ENCODE measurements at places on chromosomes 4 and X.

GRCh38 chr4:83259586-83259985 is 25.0 kb downstream of the COQ2 start:
- DNase-seq, result no peak

DNA sequence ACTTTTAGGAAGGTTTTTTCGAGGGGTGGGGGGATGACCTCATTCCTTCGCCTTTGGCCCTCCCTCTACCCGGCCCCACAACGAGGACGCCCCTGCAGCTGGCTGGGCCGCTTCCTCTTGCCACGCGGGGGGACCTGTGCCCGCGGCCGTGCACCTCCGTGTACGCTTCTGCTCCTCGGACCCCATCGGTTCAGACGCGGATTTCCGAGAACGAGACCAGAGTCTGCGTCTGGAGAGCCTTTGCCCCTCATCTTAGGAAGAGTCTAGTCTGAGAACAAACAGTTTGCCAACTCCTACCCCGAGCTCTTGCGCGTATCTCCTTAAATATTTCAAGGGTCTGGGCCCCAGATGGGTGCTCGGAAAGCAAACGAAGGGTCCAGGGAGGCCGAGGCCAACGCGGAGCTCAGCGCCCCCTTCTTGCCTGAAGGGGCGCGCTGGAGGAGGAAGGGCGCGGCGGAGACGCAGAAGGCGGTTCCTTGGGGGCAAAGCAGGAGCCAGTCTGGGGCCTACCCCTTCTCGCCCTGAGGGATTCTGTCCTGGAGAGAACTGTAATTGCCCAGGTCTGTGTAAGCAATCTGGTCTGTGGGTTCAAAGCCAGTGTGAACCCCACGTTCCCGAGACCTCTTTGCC is 3.9 kb upstream of the SFRP2 start:
- DNase-seq, result no peak

- DNase-seq, result no peak
Measured at GRCh38 chrX:151099001-151099400, 77.4 kb upstream of the GPR50 start.

GRCh38 chr4:151611960-151612359 is 148.8 kb downstream of the GATB start:
- DNase-seq, result no peak

- peak; percentile 41 for DNase-seq
Measured at GRCh38 chrX:70476934-70477733, 32.5 kb downstream of the DLG3 start.

- DNase-seq, result peak; percentile 87
Measured at GRCh38 chr4:23333946-23334878, 555.6 kb downstream of the PPARGC1A start.

DNA sequence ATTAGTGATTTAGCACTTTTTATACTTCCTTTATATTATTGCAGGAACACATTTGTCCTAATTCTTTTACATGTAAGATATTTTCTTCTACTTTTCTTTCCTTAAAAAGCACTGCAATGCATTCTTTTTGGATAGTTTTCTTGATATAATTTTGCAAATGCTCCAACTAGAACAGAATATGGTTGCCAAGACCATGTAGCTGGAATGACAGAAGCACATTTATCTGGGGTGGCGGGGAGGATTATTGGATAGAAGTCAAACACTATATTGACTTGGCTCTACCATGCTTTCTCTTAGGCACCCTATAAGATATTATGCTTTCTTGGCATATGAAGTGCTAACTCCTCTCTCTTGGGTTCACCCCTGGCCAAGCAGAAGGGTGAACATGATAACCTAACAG is 983.5 kb downstream of the FAT4 start:
- DNase-seq, result no peak

DNA sequence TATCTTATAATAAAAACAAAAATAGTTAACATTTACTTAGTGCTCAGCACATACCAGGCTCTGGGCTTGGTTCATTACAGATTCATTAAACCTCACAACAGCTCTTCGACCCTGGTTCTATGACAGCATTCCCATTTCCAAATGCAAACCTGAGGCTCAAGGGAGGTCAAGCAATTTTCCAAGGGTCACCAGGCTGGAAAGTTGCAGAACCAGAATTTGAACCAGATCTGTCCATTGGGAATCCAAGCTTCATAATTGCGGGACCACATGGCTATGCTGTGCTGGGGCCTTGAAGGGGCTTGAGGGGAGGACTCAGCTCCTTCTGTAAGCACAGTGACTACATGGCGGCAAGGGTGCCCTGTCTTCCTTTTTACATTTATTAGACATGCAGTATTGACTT is 197.3 kb upstream of the LNX1 start:
- DNase-seq, result no peak

DNA sequence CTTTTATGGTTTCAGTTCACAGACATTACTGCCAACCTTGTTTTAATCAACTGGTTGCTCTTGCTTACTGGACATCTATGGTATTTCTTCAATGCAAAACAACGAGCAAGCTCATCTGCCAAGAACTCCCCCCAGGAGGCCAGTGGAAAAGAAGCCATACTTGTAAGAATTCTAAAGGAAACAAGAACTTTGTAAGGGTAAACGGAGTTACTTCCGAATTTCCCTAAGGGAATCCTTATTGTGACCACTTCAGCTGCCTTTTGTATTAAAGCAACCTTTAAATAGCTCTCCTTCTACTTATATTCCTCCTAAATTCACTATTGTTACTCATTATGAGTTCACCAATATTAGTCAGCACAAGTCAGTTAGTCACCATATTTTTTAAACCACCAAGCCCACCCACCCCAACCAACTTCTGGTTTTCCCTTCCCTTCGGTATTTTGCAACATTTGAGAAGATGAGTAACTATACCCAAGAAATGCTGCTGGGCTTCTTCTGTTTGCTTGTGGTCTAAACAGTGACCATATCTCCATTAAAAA is 602.8 kb upstream of the DIPK2B start:
- DNase-seq, result peak; percentile 74

- DNase-seq, result no peak
Measured at GRCh38 chr4:32879913-32880312, 2159.7 kb downstream of the PCDH7 start.

GRCh38 chrX:33725535-33726210 is 406.4 kb downstream of the FAM47A start:
- peak; percentile 9 for DNase-seq

DNA sequence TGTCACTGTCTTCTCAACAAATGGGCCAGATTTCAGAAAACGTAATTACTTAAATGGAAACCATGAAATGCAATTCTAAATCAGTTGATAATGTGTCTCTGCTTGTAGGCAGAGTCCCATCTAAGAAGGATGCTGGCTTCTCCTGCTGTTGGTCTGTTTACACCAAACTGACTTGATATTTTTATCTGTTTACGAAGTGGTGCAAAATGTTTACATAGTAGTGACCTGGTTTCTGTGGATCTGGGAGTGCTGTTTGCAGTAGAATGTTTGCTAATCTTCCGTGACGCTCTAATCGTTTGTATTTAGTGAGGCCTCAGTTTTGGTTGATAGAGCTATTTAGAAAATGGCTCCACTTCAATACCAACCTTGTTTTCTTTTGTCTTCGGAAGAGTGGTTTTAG is 213.5 kb downstream of the VEGFC start:
- DNase-seq, result no peak

DNA sequence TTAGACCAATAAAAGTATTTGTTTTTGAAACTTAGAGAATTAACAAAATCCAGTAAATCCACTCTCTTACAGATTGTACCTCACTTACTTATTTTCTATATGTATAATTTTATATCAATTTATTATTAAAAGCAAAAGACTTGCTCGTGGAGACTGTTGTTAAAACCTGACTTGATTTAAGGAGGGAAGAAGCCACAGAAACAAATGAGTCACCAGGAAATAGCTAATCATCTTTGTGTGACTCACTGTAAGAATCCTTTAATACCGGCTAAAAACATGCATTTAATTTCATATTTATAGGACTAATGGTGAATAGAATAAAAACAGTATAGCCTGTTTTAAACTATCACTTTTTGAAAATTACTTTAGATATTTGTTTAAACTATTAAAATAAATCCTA is 29.9 kb upstream of the UBE2NL start:
- peak; percentile 45 for DNase-seq

DNA sequence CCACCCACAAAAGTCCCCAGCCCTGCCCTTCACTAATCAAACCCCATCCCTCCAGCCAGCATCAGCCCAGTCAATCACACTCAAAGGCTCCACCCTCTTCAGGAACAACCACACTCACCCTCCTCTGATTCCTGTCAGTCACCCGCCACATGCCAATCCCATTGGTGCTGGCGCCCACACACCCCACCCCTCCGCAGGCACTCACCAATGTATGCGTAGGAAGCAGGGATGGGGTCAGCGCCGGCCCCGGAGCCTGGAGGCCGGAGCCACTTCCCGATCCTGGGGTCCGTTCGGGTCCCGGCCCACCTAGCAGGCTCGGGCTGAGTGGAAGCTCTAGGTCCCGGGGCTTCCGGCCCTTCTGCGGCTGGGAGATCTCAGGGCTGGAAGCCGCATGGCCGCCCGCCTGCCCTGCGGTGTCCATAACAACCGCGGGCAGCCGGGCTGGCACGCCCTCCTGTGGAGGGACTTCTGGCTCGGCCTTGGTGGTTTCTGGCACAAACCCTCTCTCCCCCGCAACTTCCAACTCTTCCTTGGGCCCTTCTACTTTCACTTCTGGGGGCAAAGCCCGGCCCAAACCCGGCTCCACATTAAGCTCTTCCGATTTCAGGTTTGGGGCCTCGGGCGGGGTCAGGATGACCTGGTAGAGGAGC is 7.9 kb upstream of the CFP start:
- DNase-seq, result no peak

- no peak for DNase-seq
Measured at GRCh38 chrX:44143061-44143602, 169.9 kb upstream of the NDP start.

DNA sequence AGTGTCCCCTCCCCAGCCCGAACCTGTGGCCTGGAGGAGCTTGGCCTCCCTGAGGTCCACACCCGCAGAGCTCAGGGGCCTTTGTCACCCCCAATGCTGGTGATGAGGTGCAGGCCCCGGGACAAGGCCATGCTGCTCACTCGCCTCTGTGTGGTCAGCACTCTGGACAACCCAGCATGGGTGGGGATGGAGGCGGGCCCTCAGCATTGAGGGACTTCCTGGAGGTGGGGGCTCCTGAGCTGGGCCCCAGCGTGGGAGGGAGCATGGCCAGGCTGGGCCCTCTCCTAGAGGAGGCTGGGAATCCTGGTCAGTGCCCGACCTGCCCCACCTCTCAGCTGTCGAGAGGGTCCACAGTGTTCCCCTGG is 30.6 kb downstream of the TACC3 start:
- no peak for DNase-seq

- no peak for DNase-seq
Measured at GRCh38 chrX:140776320-140776719, 66.8 kb downstream of the LINC00632 start.

DNA sequence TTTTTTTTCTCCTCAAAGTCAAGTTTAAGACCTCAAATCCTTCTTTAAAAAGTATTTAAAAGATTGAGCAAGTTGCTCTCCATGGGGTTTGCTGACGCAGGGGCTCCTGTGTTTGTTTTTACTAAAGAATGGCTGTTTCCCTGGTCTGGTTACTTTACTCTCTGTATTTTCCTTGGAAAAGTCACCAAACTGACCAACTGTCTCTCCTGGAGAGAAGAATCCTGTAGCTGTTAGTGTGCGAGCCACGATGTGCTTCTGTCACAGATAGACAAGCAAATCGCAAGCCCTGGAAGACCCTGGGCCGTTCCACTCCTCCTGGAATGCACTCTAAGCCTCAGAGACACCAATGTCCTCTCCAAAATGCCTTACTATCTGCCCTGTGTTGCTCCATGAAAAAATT is 212.1 kb downstream of the CHIC2 start:
- DNase-seq, result no peak

DNA sequence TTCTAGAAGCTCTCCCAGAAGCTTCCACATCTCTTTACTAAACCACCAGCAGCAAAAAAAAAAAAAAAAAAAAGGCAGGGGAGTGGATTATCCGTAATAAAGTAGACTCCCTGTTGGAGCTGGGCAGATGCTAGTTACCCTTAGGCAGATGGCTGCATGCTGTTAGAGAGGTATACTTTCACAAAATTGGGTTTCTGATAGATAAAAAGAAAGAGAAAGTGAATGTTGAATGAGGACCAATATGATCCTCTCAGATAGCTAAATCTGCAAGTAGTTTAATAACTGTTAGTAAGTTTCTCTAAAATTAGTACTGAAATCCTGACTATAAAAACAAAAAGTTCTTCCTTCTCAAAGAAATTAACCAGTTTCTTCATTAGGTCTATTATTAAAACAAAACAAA is 195.4 kb downstream of the ANAPC10 start:
- no peak for DNase-seq

GRCh38 chr4:125369098-125369497 is 54.3 kb downstream of the FAT4 start:
- no peak for DNase-seq

- no peak for DNase-seq
Measured at GRCh38 chr4:53476232-53477037, 99.0 kb downstream of the FIP1L1 start.

DNA sequence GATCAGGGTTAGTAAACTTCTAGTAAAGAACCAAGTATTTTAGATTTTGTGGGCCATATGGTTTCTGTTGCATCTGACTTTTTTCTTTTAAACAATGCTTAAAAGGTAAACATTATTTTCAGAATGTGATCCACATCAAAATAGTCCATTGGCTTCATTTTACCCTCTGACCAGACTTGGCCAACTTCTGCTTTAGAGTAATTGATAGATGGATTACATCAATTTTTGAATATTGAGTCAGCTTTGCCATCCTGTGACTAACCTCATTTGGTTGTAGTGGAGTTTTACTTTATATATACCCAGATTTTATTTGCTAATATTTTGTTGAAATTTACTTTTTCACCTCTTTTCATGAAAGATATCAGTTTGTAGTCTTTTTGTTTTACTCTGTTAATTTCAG is 559.8 kb downstream of the TLL1 start:
- DNase-seq, result no peak

GRCh38 chr4:1327526-1328266 is 19.3 kb upstream of the UVSSA start:
- no peak for DNase-seq

DNA sequence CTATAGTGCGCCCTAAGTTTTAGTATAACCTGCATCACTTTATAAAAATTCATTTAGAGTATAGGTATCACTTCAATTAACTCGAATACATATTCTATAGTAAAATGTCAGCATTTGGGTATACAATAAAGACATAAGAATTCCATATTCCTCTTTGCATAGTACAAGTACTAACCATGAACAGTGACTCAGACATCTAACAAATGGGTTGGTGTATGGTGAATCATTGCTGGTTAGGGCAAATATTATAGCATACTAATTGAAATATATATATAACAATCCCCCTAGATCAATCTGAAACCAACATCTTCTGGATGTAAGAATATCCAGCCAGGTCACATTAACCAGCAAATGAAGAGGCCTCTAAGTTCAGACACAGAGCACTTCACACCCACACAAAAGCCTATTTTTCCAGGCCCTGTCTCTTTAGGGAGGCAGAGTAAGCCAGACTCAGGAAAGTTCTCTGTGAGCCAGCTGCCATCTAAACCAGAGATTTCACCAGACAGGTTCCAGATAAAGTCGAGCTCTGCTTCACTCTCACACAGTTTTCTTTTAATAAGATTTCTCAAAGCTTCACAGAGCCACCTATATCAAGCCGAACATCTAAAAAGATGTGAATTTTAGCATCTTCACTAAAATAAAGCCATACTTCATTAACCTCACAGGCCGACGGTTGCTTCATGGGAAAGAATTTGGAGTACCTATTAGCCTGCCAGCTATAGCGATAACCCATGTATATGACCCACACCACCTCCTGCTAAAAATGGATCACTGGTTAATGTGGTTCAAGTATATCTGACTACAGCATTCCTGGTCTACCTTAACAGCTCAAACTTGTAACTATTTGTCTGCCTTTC is 200.0 kb upstream of the FTHL17 start:
- DNase-seq, result no peak
